ENCODE measurements at places on chromosomes 11 and 22.

GRCh38 chr11:1884303-1884700 lies 7.4 kb downstream of the PRR33 start:
- DNase-seq: no peak

GRCh38 chr11:75632962-75633361 lies 35.9 kb downstream of the MAP6 start:
- no peak for DNase-seq

- DNase-seq: no peak
Measured at GRCh38 chr11:126061707-126062678, 673 bp downstream of the CDON start.

DNA sequence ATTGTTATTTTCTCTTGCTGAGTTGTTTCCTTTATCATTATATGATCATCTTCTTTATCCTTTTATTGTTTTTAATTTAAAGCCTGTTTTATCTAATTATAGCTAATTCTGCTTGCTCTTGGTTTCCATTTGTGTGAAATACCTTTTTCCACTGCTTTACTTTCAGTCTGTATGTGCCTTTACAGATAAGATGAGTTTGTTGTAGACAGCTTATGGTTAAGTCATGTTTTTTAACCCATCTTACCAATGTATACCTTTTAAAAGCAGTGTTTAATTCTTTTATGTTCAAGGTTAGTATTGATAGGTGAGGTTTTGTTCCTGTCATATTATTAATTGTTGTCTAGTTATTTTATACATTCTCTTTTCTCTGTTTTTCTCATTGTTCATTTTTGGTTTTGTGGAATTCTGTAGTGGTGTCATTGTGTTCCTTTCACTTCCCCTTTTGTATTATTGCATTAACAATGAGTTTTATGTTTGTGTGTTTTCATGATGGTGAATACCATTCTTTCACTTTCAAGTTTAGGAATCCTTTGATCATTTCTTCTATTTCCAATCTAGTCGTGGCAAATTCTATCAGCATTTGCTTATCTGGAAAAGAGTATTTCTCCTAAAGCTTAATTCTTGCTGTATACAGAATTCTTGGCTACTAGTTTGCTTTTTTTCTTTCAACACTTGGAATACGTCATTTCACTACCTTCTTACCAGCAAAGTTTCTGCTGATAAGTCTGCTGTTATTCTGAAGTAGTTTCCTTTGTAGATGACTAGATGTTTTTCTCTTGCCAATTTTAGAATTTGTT lies 21.8 kb downstream of the OR5AN1 start:
- DNase-seq: no peak

DNA sequence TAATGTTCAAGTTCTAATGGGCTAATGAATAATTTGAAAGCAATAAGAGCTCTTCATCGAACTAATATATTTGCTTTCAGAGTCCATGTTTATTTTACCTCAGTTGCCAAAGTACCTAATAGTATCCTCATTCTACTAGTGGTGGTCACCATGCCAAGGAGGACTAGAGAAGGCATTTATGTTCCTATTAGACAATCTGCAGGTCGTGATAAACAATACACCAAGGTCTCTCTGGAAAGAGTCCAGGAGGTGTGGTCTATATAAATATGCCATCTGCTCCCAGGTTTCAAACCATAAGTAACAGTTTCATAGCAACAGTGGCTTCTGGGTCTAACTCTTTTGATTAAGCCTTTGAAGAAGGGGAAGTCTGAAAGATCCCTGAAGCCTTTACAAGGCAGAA lies 42.9 kb downstream of the ARFGAP3 start:
- DNase-seq: no peak

DNA sequence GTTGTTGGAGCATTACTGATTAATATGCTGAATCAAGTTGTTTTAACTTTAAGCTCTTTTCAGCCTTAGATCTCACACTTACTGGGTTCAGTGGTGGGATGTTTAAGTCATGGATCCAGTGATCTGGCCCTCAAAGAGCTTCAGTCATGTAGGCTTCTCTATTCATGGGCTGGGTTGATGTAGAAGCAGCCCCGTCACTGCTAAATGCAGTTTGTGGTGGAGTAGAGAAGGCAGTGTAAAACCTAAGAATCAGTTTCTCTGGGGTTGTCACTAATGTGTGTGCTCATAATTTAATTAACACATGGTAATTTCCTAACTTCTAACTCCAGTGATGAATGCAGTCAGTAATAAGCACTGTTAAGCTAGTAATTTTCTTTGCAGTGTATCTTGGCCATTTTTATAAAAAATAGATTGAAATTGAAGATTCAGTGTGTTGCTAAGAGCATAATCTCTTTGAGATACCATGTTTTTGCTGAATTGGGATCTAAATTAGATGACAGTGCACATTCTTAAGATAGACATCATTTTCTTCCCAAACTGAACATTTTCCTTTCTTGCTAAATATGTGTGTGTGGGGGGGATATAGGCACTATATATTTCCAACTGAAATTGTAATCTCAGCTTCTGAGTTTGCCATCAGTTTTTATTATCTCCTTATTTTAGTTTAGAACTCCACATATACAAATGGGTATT lies 9.0 kb downstream of the SPCS2 start:
- no peak for DNase-seq

DNA sequence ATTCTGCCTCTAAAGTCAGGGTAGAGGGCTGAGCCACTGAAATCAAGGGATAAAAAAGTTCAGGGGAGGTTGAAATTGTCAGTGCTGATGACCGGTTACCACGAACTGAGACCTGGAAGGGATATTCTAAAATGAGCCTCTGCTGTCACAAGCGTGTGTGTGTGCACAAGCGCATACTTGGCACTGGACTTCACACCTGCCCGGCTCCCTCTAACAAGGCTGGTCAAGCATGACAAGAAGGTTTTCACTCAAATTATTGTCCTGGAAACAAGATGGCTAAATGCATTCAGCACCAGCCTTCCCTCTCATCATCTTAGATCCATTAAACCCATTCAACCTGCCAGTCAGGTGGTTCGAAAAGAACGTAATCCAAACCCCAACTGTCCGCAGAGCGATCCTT lies 54.8 kb upstream of the CECR2 start:
- no peak for DNase-seq

GRCh38 chr11:95562196-95562921 lies 227.2 kb downstream of the FAM76B start:
- DNase-seq: no peak

DNA sequence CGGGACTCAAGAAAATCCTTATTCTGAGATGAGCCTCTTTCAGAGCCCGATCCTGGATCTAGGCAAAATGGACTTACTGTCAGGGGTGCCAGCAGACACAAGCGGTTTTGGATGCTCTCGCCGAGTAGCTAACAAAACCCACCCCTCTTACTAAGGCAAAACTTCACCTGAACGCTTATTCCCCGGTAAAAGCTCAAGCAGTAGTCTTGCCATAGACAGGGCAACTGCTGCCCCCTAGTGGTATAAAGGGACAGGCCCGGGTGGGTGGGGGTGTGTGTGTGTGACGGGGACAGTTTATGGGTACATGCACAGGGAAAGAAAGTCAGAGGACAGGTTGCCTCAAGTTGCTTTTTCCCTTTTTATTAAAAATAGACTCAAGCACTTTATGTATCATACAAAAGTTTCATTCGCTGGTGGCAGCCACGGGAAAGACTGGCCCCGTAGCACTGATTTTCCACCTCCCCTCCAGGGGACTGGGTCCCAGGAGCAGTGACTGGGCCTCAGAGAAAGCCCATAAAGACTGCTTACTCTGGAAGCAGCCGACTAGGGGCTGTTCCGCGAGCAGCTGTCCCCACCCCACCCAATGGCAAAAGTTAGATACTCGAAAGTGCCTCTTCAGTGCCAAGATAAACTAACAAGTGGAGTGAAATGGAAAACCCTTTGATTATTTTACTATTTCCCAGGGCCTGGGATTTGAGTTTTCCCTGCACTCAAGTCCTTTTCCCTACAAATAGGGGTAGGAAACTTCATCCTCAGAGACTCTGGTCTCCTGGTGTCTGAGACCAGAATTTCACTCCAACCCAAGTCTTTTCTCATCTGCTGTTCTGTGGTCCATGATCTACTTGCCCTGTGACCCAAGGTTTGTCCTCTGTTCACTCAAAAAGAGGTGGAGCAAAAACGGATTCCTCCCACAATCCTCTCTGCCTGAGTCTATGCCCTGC lies 4.7 kb downstream of the YPEL4 start:
- no peak for DNase-seq

- no peak for DNase-seq
Measured at GRCh38 chr11:72712168-72712751, 38.0 kb upstream of the PDE2A start.

All from AG04449 (cell line).